ENCODE measurements at places on chromosomes 4 and X. TPM values are rescaled to one million over a fixed set of nuclear protein-coding genes. Genes with fewer than 3 reads are reported as not detected.

Gene TBCK
- 27.8 TPM for total RNA-seq

DNA sequence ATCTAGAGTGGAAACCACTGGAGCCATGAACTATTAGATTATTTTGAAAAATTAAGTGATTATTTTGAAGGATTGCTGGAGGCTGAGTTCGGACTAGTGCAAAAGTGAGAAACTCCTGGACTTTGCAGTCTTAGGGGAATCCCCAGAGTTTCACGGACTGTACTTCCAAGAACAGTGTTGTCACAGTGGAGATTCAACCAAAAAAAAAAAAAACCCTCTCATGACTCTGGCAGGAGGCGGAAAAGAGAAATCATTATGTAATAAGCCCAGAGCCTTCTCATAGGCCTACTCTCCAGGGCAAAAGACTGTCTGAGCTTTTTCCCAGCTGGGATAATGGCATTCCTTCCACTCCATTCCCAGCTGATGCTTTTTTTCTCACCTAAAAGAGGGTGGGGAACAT, 16.8 kb upstream of the C4orf51 start:
- peaks cover 5% of the 10 kb centered on the region for H3K36me3 ChIP-seq
- no peak overlapping the region for H3K4me3 ChIP-seq
- H3K27ac ChIP-seq, result no peak overlapping the region
- no peaks in the 10 kb centered on the region for H3K4me1 ChIP-seq
- no peaks in the 10 kb centered on the region for H3K27me3 ChIP-seq
- no peak for DNase-seq

- H3K4me3 ChIP-seq, result no peak overlapping the region
- H3K36me3 ChIP-seq, result no peaks in the 10 kb centered on the region
- peaks cover 6% of the 10 kb centered on the region for H3K4me1 ChIP-seq
- no peak overlapping the region for H3K27ac ChIP-seq
- H3K27me3 ChIP-seq, result peaks cover 22% of the 10 kb centered on the region
Measured at GRCh38 chrX:9357518-9358114, 107.2 kb upstream of the TBL1X start.

Gene NPY1R
- total RNA-seq, result 2.8 TPM

Gene CXCL13
- total RNA-seq, result not detected

DNA sequence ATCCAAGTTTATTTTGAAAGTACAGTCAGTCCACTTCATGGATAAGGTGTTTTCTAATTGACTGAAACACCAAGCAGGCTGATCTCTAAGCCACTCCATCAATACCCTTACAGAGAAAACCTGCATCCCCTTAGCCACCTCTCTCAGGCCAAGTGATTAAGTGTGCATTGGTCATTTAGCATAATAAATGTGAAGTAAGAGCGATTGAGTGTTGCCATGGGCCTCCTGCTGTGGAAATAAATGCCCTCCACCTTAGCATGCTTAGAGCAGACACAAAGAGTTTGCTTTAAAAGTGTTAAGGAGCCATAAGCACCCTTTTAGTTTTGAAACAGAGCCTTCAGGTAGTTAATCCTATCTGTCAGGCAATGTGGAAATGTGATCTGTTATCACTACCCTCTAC, 386.5 kb downstream of the GPAT3 start:
- H3K27me3 ChIP-seq, result no peaks in the 10 kb centered on the region
- no peaks in the 10 kb centered on the region for H3K4me1 ChIP-seq
- no peaks in the 10 kb centered on the region for H3K36me3 ChIP-seq
- no peak overlapping the region for H3K4me3 ChIP-seq
- H3K27ac ChIP-seq, result no peak overlapping the region

GRCh38 chr4:185713731-185714130, 98.3 kb downstream of the SORBS2 start:
- no peak overlapping the region for H3K4me3 ChIP-seq
- no peaks in the 10 kb centered on the region for H3K27me3 ChIP-seq
- H3K27ac ChIP-seq, result peak overlapping the region; percentile 75
- peaks cover 51% of the 10 kb centered on the region for H3K4me1 ChIP-seq

Gene PASD1
- not detected for total RNA-seq

- H3K4me1 ChIP-seq, result no peaks in the 10 kb centered on the region
- H3K27me3 ChIP-seq, result no peaks in the 10 kb centered on the region
- H3K27ac ChIP-seq, result no peak overlapping the region
- H3K36me3 ChIP-seq, result peaks cover 5% of the 10 kb centered on the region
- H3K4me3 ChIP-seq, result no peak overlapping the region
Measured at GRCh38 chr4:38529189-38530115, 134.5 kb upstream of the KLF3 start.

DNA sequence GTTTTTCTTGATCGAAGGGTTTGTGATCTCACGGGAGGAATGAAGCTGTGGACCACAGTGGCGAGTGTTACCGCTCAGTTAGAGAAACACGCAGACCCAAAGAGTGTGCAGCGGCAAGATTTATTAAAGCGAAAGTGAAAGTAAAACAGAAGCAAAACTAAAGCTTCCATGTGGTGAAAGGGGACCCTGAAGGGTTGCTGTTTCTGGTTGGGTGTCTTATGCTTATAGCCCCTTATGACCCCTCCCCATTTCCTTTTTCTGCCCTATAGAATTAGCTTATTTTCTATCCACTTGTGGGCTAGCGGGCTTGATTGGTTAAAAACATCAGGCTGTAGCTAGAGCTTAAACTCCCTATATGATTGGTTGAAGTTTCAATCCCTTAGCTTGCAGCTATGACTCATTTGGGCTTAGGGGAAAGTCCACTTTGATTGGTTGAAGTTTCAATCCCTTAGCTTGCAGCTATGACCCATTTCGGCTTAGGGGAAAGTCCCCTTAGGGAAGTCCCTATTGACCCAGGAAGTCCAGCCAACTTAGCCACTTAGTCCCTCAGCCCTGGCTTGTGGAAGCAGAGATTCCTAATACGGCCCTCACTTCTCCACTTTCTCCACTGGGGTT, 171.2 kb upstream of the NWD2 start:
- no peaks in the 10 kb centered on the region for H3K36me3 ChIP-seq
- H3K4me3 ChIP-seq, result no peak overlapping the region
- no peak overlapping the region for H3K27ac ChIP-seq
- no peak for DNase-seq

DNA sequence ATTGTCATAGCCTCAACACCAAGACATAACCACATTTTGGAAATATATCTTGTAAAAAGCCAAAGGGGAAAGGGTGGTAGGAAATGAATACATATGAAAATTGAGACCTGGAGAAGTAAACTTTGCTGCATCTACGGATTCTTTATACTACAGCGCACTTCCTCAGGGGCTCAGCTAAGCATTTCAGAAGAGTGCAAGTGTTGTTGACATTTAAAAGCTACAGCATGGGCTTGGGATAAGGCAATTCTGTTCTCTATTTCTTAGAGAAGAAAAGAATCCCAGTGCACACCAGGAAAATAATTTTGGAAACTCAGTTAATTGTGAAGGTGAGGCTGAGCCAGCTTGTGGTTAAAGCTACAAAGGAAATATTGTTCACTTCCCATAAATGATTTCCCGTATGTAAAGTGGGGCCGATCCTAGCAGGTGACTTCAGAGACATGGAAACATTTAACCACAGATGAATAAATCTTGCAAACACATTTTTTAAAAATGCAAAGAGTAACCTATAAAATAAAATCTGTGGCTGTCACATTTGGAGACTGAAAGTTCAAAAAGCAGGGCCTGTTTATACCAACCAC, 12.6 kb upstream of the GBA3 start:
- H3K4me3 ChIP-seq, result no peak overlapping the region
- no peaks in the 10 kb centered on the region for H3K36me3 ChIP-seq
- no peak overlapping the region for H3K27ac ChIP-seq
- no peaks in the 10 kb centered on the region for H3K27me3 ChIP-seq

Gene FAM53A
- total RNA-seq, result 6.6 TPM

GRCh38 chr4:152265149-152265621, 270.7 kb downstream of the FBXW7 start:
- H3K36me3 ChIP-seq, result no peaks in the 10 kb centered on the region
- peak overlapping the region; percentile 50 for H3K4me3 ChIP-seq
- H3K27ac ChIP-seq, result peak overlapping the region; percentile 74
- H3K4me1 ChIP-seq, result peaks cover 25% of the 10 kb centered on the region

Gene TCEAL6
- total RNA-seq, result not detected

DNA sequence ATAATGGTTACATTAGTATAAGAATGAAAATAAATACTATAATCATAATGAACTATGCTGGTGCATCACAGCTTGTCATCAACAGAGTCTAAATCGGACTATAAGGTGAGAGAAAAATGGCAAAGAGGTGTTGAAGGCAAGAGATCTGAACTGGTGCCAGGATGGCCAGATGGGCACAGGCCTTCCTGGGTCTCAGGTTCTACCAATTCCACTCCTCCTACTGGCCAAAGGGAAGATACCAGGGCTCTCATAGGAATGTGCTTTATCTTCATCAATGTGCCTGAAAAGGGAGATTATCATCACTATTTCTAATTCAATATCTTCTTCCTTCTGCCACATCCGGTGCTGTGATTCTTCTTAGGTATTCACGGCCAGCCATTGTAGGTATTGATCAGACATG, 107.6 kb downstream of the GASK1B start:
- H3K4me3 ChIP-seq, result no peak overlapping the region
- no peak overlapping the region for H3K27ac ChIP-seq
- DNase-seq, result peak; percentile 27
- H3K36me3 ChIP-seq, result no peaks in the 10 kb centered on the region

DNA sequence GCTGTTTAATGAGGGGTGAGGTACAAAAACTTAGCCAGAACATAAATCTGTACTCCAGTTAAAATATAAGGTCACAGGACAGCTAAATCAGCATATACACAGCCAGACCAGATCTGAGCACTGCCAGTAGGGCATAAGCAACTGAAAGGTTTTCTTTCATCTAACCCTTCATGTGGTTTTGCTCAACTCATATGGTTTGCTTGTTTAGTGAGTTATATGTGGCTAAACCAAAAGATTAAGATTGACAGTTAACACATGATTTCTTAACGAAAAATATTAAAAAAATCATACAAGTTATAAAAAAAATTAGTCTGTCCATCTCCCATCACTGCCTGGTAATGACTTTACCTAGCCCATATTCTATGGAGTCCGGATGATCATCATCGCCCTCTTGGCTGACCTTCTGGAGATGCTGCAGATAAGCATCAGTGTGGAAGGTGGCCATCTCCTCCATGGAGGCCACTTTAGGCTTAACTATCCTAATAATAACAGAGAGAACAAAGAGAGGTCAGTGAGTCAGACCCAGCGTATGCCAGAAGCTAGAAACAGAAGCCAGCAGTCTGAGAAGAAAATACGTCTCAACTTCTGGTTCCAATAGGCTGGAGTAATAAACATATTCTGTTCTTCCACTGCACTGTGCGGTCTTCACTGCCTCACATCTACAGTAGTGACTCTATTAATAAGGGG, 4.1 kb downstream of the HDAC8 start:
- H3K4me3 ChIP-seq, result no peak overlapping the region
- no peak overlapping the region for H3K27ac ChIP-seq
- H3K27me3 ChIP-seq, result peaks cover 43% of the 10 kb centered on the region
- H3K36me3 ChIP-seq, result peaks cover 43% of the 10 kb centered on the region

- H3K4me3 ChIP-seq, result no peak overlapping the region
- H3K27ac ChIP-seq, result no peak overlapping the region
Measured at GRCh38 chr4:102139132-102139573, 206.1 kb downstream of the SLC39A8 start.

GRCh38 chr4:25320773-25321172, 8.2 kb downstream of the ZCCHC4 start:
- H3K36me3 ChIP-seq, result peaks cover 36% of the 10 kb centered on the region
- H3K4me3 ChIP-seq, result no peak overlapping the region
- DNase-seq, result peak; percentile 65
- no peaks in the 10 kb centered on the region for H3K27me3 ChIP-seq

DNA sequence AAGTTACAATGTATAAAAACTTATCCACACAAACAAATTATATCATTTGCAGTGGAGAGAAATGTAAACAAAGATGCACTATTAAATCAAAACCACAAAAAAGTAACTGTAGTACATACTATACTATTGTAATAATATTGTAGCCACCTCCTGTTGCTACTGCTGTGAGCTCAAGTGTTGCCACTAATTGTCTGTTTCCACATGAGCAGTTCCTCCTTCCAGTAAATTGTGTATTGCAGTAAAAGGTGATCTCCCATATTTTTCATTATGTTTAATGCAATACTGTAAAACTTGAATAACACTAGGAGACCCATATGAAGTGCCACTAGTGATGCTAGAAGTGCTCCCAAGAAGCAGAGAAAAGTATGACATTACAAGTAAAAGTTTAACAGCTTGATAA, 11.7 kb downstream of the LIN54 start:
- no peak for DNase-seq
- H3K27ac ChIP-seq, result peak overlapping the region; percentile 19
- H3K4me3 ChIP-seq, result no peak overlapping the region
- H3K4me1 ChIP-seq, result no peaks in the 10 kb centered on the region
- H3K27me3 ChIP-seq, result no peaks in the 10 kb centered on the region
- H3K36me3 ChIP-seq, result no peaks in the 10 kb centered on the region

Gene ADGRG2
- 6.4 TPM for total RNA-seq

DNA sequence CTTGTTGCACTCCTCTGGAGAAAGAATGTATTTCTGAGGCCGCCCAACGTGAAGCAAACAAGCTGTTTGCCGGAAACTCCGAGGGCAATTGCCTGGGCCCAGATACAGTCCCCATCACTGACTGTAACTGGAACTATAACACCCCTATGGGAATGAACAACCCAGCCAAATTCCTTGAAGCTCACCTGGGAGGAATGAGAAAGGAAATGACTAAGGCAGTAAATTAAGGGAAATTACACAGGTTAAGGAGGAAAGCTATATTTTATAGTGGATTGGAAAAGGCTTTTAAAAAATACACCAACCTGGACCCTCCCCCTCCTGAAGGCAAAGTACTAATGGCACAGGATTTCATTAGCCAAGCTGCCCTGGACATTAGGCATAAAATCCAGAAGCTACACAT, 11.7 kb upstream of the HERC5 start:
- no peak overlapping the region for H3K4me3 ChIP-seq
- no peaks in the 10 kb centered on the region for H3K36me3 ChIP-seq
- no peak for DNase-seq
- H3K27ac ChIP-seq, result no peak overlapping the region

DNA sequence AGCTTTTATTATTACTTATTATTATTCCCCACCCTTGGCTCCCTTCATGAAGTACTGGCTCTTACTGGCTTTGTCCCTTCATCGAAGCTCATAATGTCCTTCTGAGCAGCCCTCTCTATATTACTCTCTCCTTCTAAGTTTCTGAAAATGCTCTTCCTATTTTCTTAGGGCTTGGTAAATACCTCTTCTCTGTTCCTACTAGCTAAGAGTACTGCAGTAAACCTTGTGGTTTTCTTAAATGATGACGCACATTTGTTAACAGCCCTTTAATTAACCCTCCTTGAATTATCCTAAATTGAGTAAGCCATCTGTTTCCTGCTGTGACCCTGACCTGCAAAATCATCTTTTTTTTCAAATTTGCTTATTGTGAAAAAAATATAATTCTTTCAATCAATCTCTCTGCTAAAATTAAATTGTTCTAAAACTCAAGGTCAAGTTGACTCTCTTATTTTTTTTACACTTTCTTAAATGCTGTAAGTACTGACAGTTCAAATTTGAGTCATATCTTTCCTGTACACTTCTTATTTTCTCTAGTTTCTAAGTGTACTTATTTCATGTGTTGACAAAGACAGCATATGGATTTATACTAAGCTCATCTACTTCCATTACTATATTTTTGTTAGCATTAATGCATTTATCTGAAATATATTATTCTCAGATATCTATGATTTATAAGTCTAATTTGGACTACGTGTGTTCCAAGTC, 148.9 kb downstream of the ADAM29 start:
- H3K4me3 ChIP-seq, result no peak overlapping the region
- H3K27ac ChIP-seq, result no peak overlapping the region
- no peak for DNase-seq

All from MCF 10A (cell line).